T-helper 1 cell (primary cell): ENCODE measurements at places on chromosomes 6 and 20.

DNA sequence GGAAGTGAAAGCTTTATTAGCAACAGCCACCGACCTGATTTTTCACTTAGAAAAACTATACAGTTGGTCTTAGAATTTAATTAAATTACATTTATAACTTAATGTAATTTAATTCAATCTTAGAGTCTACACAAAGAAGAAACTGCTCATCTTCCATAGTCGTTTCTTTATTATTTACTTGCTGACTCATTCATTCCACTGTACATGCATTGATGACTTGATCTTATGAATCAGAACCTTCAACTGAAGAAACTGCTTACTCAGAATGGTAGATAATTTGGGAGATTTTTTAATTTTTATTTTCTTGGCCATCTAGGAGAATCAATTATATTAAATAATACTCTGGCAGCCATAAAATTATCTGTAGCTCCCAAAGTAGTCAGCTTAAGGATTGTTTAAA lies 1021.6 kb upstream of the FLRT3 start:
- no peak for DNase-seq

DNA sequence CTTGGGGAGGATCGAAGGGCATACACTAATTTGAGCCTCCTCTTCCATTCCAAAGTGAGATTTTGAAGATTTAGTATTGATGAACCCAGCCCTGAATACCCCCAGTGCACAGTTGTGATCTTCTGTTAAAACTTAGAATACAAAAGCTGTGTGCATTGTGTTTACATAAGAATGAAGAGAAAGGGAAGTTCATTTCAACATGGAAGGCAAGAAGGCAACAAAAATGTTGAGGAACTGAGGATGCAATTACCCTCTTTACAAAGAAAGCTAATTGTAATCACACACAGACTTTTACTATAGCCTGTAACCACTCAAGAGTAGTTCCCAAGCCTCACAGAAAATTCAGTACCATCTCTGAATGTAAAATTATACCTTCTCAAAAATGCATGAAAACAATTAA lies 49.3 kb downstream of the GFOD1 start:
- no peak for DNase-seq

- DNase-seq, result no peak
These were observed 43.1 kb downstream of the ARID1B start for GRCh38 chr6:156820089-156820798.

DNA sequence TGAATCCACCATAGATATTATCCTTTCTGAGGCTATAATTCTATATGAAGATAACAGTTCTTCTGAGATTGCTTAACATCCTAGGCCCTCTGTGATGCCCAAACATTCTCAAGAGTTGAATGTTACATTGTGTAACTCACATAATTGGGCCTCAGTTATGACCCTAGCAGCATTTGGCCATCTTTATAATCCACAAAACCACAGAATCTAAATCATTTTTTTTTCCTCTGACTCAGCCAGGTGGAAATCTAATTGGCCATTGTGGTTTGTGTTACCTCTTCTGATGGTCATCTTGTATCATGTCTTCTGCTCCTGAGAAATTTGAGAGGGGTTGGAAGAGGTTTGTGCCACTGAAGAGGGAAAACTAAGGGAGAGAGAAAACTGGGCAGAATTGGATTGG lies 99.5 kb downstream of the LINC00237 start:
- no peak for DNase-seq

GRCh38 chr6:130575557-130575956 lies 209.7 kb downstream of the TMEM200A start:
- no peak for DNase-seq

GRCh38 chr6:106197441-106197840 lies 111.3 kb downstream of the PRDM1 start:
- DNase-seq, result peak; percentile 43

GRCh38 chr6:165830761-165831160 lies 167.7 kb upstream of the PDE10A start:
- no peak for DNase-seq

- DNase-seq, result peak; percentile 44
These were observed 57.7 kb downstream of the DHX35 start for GRCh38 chr20:39019805-39020325.

DNA sequence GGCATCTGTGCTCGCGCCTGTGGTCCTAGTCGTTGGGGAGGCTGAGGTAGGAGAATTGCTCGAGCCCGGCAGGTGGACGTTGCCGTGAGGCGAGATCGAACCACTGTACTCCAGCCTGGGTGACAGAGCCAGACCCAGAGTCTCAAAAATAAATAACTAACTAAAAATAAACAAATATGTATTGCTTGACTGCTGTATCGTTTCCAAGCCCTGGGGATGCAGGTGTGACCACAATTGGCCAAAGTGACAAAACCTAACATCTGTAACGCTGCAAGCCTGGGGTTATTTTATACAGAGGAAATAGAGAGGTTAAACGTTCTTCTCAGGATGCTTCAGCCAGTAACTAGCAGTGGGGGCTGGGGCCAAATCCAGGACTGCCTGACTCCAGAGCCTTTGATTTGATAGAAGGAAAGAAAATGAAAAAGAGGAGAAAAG lies 1.9 kb upstream of the SRSF3 start:
- DNase-seq, result no peak

- peak; percentile 21 for DNase-seq
These were observed 476 bp downstream of the IGF2R start for GRCh38 chr6:159969204-159969912.

DNA sequence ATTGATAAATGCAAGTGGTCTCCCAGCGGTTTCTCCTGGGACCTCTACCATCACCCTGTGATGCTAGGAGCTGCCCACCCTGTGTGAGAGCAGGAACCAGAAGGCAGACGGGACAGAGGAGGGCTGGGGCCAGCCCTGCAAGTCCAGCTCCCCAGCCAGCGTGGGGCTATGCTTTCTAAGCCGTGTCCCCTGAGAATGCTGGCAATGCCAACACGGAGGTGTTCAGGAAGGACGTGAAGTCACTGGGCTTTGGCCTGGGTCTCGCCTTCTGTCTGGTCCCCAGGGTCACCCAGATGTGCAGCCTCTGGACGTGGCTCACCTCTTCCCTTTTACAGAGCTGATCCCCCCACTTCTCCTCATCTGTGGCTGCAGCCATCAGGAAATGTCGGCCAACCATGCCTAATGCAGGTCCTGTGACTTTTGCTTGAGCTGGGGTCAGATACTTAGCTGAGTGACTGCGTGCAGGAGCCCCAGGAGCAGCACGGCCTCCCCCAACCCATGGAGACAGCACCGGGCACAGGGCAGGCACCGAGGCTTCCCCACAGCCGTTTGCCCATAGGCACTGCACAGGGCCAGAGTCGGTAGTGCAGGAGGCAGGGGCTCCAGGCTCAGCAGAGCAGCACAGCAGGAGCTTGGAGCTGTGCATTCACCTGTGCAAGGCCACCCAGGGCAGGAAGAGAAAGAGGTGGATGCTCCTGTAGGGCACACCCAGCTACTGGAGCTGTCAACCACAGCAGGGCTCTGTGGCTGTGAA lies 66.2 kb downstream of the GNAS-AS1 start:
- DNase-seq, result no peak

- DNase-seq, result peak; percentile 30
These were observed 13.0 kb downstream of the PIM1 start for GRCh38 chr6:37182736-37183590.

DNA sequence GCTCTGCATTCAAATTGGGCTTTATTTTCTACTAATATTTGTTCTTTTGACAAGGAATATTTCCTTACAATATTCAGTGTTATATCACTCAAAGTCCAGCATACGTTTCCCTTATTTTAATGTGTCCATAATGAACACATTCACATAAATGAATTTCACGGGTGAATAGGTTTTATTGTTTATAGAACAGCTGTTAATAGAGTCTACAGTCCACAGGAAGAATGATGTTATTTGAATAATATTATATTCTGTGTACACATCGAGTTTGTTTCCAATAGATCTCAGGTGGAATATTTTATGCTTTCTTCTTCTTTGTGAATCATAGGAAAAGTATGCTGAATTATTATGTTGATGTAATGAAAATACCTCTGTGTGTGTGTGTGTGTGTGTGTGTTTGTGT lies 582.4 kb downstream of the CDH26 start:
- no peak for DNase-seq
